Caudate nucleus (tissue), 63 donors: ENCODE measurements at places on chromosomes 2 and 18.

DNA sequence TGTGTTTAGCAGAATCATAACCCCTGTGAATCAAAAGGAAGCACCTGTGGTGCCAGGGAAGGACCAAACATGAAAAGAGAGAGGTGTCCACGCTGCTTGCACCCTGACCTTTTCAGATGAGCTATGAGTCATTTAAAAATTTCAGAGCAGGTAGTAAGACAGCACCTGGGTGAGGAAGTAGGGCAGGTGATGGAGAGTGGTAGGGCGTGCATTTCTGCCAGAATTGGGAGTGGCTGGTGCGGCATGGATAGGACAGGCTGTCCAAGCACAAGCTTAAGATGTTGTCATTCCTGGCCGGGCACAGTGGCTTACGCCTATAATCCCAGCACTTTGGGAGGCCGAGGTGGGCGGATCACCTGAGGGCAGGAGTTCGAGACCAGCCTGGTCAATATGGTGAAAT is 36.8 kb downstream of the NPAS2 start:
- no peak for DNase-seq

GRCh38 chr18:22552254-22552653 is 134.5 kb upstream of the CTAGE1 start:
- DNase-seq: no peak

DNA sequence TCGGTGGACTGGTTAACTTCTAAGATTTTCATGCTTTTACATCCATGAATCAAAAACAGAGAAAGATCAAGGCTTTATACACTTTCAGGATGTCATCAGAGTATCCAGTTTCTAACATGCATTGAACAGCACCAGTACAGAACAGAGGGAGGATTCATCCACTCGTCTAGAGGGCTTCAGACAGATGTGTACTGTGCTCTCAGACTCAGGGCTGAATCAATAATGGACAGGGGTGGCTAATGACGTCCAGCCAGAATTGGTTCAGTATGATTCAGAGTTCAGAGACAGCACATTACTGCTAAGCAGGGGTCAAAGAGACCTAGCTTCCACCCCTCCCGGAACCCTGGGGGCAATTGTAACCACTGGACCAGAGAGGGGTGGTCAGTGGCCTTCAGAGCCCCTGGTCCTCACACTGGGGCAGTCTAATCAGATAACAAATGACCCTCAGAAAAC is 37.3 kb downstream of the RNU4ATAC start:
- no peak for DNase-seq

- DNase-seq: no peak
Observed at GRCh38 chr2:118830118-118830517, 17.3 kb downstream of the EN1 start.
